Neural progenitor cell (in vitro differentiated cells): ENCODE measurements at places on chromosomes 4 and X.

- DNase-seq = no peak
These were observed 29.5 kb downstream of the TMEM131L start for GRCh38 chr4:153495480-153496193.

- no peak for DNase-seq
These were observed 131.7 kb downstream of the SH2D1A start for GRCh38 chrX:124478046-124478445.

DNA sequence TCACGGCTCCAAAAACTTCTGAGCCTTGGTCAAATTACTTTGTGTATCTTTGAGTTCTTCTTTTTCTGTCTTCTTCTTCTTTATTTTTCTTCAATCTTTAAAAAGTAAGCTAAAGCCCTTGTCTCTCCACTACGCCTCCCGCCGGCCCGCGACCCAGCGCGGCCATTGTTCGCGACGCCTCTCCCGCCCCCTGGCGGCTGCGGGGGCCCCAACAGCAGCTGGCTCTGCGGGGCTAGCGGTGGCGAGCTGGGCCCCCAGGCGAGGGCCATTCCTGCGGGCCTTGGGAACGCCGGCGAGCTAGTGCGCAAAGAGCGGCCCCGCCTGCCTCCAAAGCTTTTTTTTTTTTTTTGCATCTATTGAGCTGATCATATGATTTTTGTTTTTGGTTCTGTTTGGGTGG, 119.1 kb downstream of the TGIF2LX start:
- DNase-seq = no peak

GRCh38 chr4:185914583-185915199, 102.7 kb upstream of the SORBS2 start:
- no peak for DNase-seq

DNA sequence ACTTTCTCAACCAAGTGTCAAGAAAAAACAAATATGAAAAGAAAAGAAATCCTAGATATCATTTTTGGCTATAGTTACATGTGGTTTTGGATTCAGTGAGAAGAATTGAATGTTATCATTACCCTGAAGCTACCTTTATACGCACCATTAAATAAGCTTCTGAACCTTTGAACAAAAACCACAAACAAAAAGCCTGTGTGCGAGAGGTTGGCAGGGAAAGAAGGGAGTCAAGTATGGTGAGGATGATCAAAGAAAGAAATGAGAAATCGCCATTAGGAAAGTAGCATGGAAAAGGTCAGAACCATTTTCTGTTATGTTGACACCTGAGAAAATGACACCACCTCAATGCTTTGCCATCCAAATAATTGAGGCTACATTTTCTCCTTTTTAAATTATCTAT, 1.2 kb upstream of the SLC7A11 start:
- no peak for DNase-seq

DNA sequence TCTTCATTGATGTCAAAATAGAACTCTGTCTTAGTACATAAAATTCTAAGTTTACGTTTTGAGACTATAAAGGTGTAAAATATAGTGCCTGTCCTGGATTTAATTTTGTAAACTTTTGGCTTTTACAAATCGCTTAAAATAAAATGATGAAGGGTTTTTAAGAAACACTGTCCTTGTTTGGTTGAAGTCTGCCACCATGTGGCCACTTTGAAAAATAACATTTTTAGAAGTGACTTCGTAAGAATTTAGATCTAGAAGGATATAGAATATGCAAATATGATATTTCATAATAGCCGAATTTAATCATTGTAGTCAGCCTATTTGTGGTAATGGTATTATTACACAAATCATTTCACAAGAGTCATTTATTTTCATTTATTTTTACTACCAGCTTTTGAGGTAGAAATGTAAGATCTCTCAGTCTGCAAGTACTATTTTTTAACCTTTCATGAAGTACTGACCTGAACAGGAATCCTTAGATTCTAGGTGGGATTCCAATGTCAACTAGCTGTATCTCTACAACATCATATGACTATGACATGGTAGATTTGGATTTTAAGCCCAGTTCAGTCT, 31.0 kb upstream of the FAT4 start:
- peak; percentile 18 for DNase-seq

GRCh38 chr4:3518511-3518880, 13.7 kb downstream of the LRPAP1 start:
- no peak for DNase-seq

- DNase-seq = no peak
These were observed 1.8 kb downstream of the TMEM35A start for GRCh38 chrX:101080326-101081124.

- DNase-seq = no peak
These were observed 175.8 kb downstream of the COMMD8 start for GRCh38 chr4:47287735-47288134.

DNA sequence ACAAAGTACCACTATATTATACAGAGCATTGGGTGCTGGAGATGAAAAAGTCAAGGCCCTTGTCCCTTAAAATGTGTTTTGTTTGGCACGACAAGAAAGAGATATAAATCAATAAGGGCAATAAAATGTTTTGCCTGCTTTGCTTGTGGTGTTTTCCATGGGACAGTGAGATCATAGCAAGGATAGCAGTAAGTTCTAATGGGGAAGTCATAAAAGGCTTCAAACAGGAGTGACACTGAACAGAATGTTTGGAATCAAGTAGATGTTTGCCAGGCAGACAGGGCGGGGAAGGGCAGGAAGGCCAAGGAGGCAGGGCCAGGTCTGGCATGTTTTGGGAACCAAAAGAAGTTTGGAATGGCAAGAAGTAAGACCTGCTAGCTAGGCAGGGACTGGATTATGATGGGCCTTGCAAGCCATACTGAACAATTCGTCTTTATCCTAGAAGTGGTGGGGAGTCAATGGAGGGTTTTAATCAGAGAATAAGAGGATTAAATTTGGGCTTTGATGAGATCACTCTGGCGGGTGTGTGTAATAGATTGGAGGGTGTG, 16.4 kb downstream of the FGF2 start:
- peak; percentile 14 for DNase-seq

DNA sequence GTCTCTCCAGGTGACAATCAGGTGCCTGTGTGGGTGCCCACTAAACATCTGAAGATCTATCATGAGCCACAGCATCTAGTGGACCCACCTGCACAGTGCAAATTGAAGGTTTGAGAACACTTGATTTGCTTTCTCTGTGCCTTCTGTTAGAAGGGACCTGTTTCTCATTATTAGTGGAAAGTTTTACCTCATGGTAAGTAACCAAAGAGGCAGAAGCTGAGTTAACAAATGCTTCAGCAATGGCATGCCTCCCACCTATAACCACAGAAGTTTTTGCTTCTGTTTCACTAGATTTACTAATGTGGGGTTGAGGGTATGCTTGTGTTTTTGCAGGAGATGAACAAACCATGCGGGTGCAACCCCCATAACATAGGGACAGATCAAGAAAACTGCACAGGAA, 297.4 kb upstream of the DKK2 start:
- no peak for DNase-seq

- DNase-seq = no peak
These were observed 52.8 kb upstream of the CBR4 start for GRCh38 chr4:169062897-169063244.

- DNase-seq = no peak
These were observed 32.8 kb downstream of the CLDN2 start for GRCh38 chrX:106952988-106953387.

GRCh38 chr4:25760518-25761157, 102.2 kb downstream of the SEL1L3 start:
- DNase-seq = no peak

DNA sequence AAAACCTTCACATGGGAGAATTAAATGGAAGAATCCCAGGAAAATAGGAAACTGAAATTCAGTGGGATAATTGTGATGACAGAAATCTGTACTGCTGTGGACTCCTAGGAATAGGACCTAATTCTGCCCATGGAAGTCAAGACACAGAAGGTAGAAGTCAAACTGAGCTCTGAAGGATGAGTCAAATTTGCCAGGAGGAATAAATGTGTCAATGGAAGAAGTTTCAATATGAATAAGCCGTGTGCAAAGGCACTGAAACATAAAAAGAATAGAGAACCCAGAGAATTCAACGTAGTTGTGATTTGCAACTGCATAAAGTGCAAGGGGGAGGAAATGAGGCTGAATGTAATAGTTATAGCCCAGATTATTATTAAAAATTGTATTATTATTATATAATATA, 11.6 kb downstream of the ENAM start:
- DNase-seq = no peak

DNA sequence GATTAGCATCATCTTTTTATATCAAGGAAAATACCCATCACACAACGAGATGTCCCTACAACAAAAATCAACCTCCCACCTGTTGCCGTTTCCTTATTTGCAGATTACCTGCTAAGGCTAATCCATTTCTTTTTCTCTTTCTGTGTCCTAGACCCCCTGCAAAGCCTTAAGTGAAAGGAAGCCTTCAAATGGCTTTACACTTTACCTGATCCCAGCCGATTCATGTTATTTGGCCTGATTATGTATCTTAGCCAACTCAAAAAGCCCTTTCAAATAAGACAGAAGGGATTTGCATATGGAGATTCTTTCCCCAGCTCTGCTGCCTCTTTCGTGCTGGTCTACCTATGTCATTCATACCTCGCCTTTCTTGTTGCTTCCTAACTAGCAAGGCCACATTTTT, 14.4 kb downstream of the ABCG2 start:
- DNase-seq = no peak

GRCh38 chr4:42395595-42395994, 1.7 kb upstream of the SHISA3 start:
- no peak for DNase-seq

DNA sequence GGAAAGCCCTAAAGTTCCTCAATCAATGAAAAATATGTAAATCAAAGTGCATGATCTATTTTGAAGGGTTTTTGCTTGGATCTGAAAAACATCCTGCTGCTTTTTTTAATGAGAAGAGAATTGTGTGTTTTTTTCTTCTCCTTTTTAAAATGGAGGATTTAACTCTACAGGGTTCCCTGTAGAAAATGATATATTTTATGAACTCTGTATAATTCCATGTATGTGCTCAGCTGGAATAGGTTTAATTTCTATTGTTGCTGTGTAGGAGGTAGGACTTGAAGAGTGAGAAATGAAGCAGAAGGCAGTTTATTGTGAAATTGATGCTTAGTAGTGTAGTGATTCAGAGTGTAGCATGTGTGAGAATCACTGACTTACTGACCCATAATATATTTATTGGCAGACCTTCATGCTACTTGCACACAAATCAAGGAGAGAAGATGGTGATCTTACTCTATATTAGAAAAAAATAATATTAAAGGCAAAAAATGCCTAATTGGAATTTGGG, 286.8 kb upstream of the FSTL5 start:
- no peak for DNase-seq

DNA sequence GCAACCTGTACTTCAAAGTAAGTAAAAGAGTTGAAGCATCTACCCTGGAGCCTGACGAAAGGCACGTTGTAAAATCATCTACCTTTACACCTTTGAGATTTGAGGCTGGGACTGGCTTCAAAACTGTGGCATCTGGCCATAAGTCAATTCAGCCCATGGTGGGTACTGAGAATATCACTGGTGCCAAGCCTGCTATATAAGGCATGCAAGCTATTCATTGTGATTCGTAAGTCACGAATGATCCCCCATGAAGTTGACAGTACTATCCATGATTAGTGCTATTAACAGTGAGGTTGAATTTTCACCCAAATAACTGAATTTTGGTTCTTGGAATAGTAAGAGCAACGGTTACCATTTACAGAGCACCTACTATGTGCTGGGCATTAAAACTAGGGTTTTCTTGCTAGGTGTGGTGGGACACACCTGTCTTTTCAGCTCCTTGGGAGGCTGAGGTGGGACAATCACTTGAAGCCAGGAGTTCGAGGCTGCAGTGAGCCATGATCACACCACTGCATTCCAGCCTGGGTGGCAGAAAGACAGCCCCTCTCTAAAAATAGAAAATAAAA, 39.8 kb downstream of the IRF2 start:
- no peak for DNase-seq

DNA sequence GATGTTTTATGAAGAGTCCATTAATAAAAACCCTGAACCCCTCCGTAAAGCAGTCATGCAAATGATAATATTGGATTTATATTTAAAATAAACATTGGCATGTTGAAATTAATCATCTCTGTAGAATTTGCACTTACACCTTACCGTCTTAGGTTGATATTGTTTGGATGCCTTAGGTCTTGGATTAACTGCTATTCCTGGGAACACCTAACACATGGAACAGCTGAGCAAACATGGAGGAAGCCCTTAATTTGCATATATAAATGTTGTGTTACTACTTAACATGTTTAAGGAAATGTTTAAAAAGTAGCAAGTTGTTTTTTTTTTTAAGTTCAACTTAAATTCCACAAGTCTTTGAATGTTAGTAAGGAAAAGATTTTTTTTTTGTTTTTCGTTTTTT, 62.5 kb downstream of the NSD2 start:
- DNase-seq = no peak

GRCh38 chr4:110867251-110867960, 244.5 kb upstream of the PITX2 start:
- no peak for DNase-seq

GRCh38 chr4:40058121-40058520, 1.5 kb downstream of the N4BP2 start:
- DNase-seq = no peak

GRCh38 chr4:182142176-182143085, 100.8 kb upstream of the TENM3 start:
- peak; percentile 73 for DNase-seq

DNA sequence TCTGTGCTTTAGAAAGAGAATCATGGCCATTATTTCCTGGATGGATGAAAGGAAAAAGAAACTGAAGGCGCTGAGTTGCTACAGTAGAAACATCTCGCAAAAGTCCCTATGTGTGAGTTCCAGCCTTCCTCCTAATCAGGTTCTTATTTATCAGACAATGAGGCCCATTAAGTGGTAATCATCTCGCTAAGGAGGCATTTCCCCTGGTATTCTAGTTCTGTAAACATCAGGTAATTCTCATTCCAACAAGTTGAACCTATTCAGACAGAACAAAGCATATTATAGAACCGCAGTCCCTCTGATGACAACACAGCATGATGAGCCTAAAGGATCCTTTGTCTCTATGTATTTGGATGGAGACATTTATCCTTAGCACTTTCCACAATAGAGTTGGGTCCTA, 205.7 kb upstream of the MAOA start:
- DNase-seq = peak; percentile 72

DNA sequence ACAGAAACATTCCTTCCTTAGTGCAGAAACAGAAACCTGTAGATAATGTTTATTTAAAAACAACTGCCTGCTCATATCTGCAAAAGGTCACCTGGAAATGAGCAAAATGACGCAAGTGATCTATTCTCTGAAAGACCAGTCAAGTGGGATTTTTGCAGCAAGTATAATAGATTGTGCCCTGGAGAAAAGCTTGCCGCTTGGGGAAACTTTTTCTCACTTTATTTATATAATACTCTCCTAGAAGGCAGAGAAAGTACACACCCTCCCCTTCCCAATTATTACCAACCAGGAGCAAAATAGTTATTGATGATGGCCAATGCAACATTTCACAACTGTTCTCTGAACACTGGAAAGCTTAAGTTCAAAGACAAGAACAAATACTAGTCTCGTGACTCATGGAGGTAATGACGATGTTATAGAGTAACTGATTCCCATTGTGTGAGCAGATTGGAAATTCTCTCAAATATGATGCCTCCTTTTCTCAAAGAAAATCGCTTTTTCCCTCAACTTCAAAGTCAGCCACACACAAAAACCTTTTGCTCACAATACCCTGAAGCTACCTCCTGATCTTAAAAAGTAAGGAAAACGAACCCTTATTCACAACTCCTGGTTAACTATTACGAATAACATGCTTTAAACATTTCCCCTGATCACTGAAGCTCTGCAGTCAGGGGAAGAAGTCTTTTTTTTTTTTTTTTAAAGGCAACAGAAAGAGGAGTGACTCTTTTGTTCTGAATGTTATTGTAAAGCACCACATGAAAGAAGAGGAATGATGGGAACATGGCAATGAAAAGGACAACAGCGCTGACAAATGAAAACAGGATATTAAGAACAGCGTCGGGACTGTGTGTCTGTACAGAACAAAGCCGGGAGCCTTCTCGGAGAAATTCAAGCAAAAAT, 41.0 kb downstream of the MID1 start:
- peak; percentile 8 for DNase-seq
